NCI-H1694 (cell line): ENCODE measurements at places on chromosomes 6 and 20.

- DNase-seq: no peak
These were observed 69.6 kb upstream of the SALL4 start for GRCh38 chr20:51871943-51872342.

DNA sequence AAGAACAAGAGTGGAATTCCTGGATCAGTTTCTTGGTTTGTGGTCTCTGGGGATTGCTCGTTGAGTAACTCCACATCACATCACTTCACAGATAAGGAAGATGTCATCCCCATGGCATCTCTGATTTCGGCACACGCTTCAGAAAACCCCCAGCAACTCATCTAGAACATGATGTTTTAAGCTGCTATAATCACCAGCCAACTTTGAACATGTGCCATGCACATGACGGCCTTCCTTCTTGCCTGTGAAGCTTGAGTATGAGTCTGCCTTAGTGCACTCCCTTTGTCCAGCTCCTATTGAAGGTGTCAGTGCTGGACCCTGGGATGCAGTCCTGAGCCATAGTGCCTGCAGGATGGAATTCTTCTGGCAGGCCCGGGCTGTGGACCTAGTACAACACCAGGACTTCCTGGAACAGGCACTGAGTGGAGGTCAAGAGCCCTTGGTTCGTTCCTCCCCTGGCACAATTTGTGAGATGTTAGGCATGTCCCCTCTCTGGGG is 231.5 kb upstream of the SUPT3H start:
- no peak for DNase-seq

DNA sequence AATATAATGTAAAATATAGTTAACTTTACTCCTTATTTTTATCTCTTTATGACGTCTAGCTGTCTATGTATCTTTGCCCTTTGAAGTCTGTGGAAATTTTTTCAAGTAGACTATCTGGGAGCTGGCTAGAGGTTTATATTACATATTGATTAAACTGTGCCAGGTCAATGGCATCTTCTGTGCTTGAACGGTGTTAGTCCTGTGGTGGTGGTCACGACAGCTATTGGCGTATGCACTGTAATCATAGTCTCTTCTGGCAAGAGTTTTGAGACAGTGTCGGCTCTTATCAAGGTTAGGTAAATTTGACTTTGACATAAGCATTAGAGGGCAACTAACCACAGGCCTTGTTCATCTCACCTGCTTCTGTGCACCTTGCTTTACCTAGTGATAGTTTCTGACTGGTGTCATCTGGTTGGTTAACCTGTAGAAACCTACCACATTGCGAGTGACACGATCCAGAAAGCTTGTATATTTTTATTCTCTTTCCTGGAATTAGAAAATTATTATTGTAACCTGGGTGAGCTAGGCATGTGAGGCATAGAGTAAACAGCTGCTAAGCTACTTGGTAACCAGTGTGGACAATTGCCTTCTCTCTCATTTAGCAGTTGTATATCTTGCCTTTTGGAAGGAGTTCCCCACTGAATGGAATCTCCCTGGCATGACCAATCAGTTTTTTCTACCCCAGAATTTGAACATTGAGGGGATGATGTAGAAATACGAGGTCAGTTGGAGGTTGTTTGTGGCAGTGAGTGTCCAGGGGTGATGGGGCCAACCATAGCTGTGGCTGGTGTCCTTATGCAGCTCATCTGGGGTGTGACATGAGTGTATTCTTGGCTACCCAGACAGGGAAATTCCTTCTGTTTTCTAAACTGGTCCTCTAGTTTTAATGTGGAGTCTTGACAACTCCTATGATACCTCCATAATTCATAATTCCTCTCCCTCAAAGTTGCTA is 45.9 kb downstream of the SH3BGRL2 start:
- no peak for DNase-seq

DNA sequence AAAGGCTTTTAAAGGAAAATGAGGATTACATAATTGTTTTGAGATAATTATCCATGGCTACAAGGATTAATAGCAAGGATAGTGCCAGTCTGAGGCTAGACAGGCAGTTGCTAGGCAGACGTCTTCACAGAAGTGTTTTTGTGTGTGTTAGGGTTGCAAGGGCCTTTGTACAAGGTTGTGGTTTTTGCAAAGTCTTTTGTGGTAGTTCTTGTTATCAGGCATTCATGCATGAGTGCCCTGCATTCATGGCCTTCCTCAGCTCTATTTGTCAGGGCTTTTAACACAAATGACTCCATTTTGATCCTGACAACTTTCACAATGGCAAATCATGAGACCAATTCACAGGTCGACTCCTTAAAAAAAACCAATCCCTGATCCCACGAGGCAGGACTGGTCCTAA is 68.1 kb upstream of the TXNDC5 start:
- no peak for DNase-seq

DNA sequence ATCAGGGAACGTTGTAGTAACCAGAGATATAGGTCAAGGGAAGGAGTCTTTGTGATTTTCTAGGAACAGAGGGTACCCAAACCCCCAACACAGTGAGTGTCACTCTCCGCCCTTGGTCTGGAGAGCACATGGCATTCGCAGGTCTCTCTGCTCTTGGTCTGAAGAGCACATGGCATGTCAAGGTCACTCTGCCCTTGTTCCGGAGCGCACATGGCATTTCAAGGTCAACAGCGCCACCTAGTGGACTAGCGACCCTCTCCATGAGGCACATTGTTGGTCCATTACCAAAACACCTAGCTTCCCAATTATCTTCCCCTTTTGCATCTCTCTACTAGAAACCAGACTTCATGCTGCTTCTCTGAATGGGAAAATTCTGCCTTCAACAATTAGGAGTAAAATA is 260.0 kb downstream of the C6orf118 start:
- no peak for DNase-seq
